ENCODE measurements at places on chromosomes 2 and 18.

- no peak for DNase-seq
Measured at GRCh38 chr2:64168756-64169155, 24.5 kb upstream of the PELI1 start.

DNA sequence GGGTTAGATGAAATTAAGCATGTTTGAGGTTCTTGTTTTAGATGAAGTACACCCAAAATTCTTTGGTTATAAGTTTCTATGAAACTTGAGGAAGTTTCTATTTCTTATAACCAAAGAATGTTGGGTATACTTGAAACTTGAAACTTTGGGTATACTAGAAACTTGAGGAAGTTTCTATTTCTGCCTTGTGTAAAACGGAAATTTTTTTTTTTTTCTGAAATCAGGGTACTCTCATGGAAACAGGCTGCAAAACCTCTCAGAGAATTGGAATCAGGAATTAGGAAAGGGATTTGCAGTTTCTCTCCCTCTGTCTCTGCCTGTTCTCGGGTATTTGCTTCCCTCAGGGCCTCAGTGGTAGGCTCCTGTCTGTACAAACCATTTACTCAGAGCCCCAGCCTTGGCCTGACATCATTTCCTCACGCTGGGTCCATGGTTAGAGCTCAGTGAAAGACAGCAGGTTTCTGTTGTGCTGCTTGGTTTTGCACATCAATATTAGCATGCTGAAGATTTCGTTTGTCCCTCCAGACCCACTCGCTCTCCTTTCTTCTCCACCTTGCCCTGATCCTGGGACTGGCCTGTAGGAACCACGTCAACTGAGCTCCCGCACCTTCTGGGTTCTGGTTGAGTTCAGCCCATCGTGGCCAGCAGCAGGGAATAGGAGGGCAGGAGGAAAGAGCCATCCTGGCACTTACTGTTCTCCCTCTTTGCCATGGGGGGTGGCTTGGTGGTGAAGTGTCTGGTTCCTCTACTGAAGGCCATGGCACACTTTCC lies 106.4 kb downstream of the POLR1A start:
- DNase-seq, result peak; percentile 79

- DNase-seq, result peak; percentile 43
Measured at GRCh38 chr2:203682688-203683130, 23.7 kb upstream of the CD28 start.

DNA sequence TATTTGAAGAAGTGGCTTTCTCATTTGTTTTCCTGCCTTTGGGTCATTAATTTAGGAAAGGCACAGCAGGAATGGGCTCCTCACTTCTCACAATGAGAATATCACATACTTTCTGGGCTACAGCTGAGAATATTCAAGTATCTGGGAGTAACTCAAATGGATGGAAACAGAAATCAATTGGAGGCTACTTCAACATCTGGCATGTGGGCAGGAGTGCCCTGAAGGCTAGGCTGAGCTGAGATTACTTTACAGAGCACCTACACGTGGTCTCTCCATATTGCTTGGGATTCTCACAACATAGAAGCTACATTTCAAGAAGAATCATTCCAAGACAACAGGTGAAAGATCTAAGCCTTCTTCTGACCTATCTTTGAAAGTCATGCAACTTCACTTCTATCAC lies 325.4 kb downstream of the PID1 start:
- no peak for DNase-seq

All from fibroblast of skin of back (primary cell).